ENCODE measurements at places on chromosomes 3 and 15. TPM values are rescaled to one million over a fixed set of nuclear protein-coding genes. Genes with fewer than 3 reads are reported as not detected.

Gene GABRB3
- not detected for total RNA-seq

Gene CNTN4
- not detected for total RNA-seq

Gene PYGO1
- total RNA-seq = not detected

Gene ACKR2
- total RNA-seq = 3.7 TPM

Gene DUOXA2
- not detected for total RNA-seq

Gene BCL2A1
- 34.6 TPM for total RNA-seq

Gene CLRN1
- not detected for total RNA-seq

Gene GNAT1
- total RNA-seq = not detected

Gene MESP1
- total RNA-seq = 2.1 TPM

Gene NAALADL2
- total RNA-seq = not detected

Gene VPS13C
- 87.9 TPM for total RNA-seq

Gene SAMMSON
- total RNA-seq = not detected

Gene PAK6
- total RNA-seq = 0.91 TPM

Gene DPPA2
- not detected for total RNA-seq

Gene ACTC1
- total RNA-seq = not detected

Gene VPS33B
- 26.2 TPM for total RNA-seq

Gene GP9
- not detected for total RNA-seq

Gene CIAO2A
- total RNA-seq = 57.6 TPM

Gene AADAC
- not detected for total RNA-seq

Gene GCSAM
- total RNA-seq = 14.6 TPM

Gene MORC1
- total RNA-seq = not detected

Gene DAZL
- total RNA-seq = not detected

Gene TUSC7
- not detected for total RNA-seq

Gene ZNF619
- total RNA-seq = 13.3 TPM

Gene IMPG2
- total RNA-seq = 0.42 TPM

Gene THOC7
- total RNA-seq = 70.1 TPM

Gene CCDC32
- total RNA-seq = 26.8 TPM

Gene GRAMD1C
- total RNA-seq = 1.2 TPM

Gene ARHGAP11A
- 96.4 TPM for total RNA-seq

Gene BTLA
- 27.8 TPM for total RNA-seq

Gene CYFIP1
- 12.7 TPM for total RNA-seq

Gene CLEC3B
- total RNA-seq = 0.45 TPM

Gene TNFAIP8L3
- 0.20 TPM for total RNA-seq

Gene INO80
- total RNA-seq = 22.2 TPM

Gene DIS3L
- total RNA-seq = 27.8 TPM

Gene TGM4
- total RNA-seq = not detected

Gene VPS8
- 59.1 TPM for total RNA-seq

Gene LMAN1L
- 0.36 TPM for total RNA-seq

Gene PIGZ
- 1.4 TPM for total RNA-seq

Gene SLC28A1
- not detected for total RNA-seq

Gene FBXW12
- total RNA-seq = not detected

Gene IL5RA
- total RNA-seq = 0.64 TPM

Gene SGO1
- total RNA-seq = 28.8 TPM

Gene RPUSD3
- 46.3 TPM for total RNA-seq

Gene POLR2H
- 86.5 TPM for total RNA-seq

Gene MFSD1
- total RNA-seq = 26.2 TPM

Data from activated naive CD8-positive, alpha-beta T cell treated with anti-CD3 and anti-CD28 coated beads, Interleukin-2, amount 10 ng/mL, durations not matched to agents 7 days and 5 days (primary cell).